ENCODE measurements at places on chromosomes 13 and 19.

- H3K36me3 ChIP-seq = no peaks in the 10 kb centered on the region
- no peak overlapping the region for H3K4me3 ChIP-seq
- no peak overlapping the region for H3K27ac ChIP-seq
- no peak for DNase-seq
- no peaks in the 10 kb centered on the region for H3K27me3 ChIP-seq
Observed at GRCh38 chr13:96728463-96728862, 265.8 kb downstream of the OXGR1 start.

DNA sequence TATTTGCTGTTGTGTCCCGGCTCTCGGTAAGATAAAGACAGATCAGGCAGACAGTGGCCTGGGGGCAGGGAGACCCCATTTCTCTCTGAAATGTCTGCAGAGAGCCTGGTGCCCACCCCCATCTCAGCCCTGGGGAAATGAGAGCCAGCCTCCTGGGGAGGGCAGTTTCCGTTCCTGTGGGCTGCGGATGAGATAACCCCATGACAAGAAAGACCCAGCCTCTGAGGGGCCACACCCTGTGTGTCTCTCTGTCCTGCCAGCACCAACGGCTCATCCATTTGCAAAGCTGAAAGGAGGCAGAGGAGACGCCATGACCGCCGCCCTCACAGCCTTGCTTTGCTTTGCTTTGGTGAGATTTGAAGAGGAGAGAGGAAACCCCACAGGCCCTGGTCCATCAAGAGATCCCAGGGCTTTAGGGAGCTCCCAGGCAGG is 28.1 kb upstream of the KIR3DL3 start:
- H3K27me3 ChIP-seq = peaks cover 39% of the 10 kb centered on the region
- H3K4me3 ChIP-seq = no peak overlapping the region
- no peak for DNase-seq
- peaks cover 4% of the 10 kb centered on the region for H3K4me1 ChIP-seq
- H3K27ac ChIP-seq = no peak overlapping the region
- no peaks in the 10 kb centered on the region for H3K36me3 ChIP-seq

GRCh38 chr13:36795463-36795862 is 23.6 kb upstream of the RFXAP start:
- H3K4me1 ChIP-seq = no peaks in the 10 kb centered on the region
- no peak overlapping the region for H3K4me3 ChIP-seq
- H3K36me3 ChIP-seq = no peaks in the 10 kb centered on the region
- no peak overlapping the region for H3K27ac ChIP-seq
- DNase-seq = no peak
- no peaks in the 10 kb centered on the region for H3K27me3 ChIP-seq

DNA sequence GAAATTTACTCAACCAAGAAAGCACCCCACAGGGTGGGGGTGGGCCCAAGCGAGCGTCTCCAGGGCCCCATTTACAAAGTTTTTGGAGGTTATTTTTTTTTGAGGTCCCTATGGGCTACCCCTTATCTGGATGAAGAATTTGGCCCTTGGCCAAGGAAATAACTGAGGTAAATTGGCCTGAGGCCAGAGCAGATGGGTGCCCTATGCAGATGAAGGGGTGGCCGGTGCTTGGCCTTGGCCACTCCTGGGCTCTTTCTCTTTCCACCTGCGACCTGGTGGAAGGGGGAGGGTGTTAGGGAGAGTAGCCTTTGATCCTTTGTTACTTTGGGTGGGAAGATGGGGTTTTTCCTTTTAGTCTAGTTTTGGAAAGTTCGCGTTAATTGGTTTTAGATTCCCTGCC is 15.5 kb downstream of the ZNF701 start:
- H3K4me3 ChIP-seq = no peak overlapping the region
- H3K27me3 ChIP-seq = no peaks in the 10 kb centered on the region
- no peak overlapping the region for H3K27ac ChIP-seq

GRCh38 chr13:54226876-54227275 is 1198.3 kb downstream of the OLFM4 start:
- H3K4me1 ChIP-seq = no peaks in the 10 kb centered on the region
- no peak overlapping the region for H3K4me3 ChIP-seq
- H3K36me3 ChIP-seq = no peaks in the 10 kb centered on the region
- H3K27me3 ChIP-seq = no peaks in the 10 kb centered on the region

GRCh38 chr19:46081928-46082727 is 41.3 kb upstream of the IGFL4 start:
- peaks cover 36% of the 10 kb centered on the region for H3K27me3 ChIP-seq
- H3K36me3 ChIP-seq = no peaks in the 10 kb centered on the region
- no peak overlapping the region for H3K4me3 ChIP-seq

- H3K4me3 ChIP-seq = no peak overlapping the region
- H3K27ac ChIP-seq = no peak overlapping the region
- H3K36me3 ChIP-seq = no peaks in the 10 kb centered on the region
- no peak for DNase-seq
- peaks cover 20% of the 10 kb centered on the region for H3K4me1 ChIP-seq
- H3K27me3 ChIP-seq = peaks cover 39% of the 10 kb centered on the region
Observed at GRCh38 chr13:33015791-33016323, 366 bp upstream of the KL start.

DNA sequence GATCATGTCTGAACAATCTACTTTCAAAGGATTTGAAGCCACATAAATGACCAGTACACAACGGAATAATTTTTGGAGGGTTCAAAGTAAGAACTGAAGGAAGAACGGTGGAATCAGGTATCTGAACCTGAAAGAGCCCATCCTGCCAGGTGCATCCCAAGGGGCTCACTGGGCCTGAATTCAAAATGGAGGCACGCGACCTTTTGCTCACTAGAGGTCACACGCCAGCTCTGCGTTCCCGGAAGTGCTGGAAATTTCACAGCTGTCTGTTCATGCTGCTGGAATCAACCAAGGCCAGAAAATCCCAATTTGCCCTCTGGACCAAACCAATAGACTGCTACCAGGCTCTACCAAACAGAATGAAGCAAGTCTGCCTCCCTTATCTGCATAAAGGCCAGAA is 4.2 kb upstream of the RASA3 start:
- no peaks in the 10 kb centered on the region for H3K36me3 ChIP-seq
- H3K4me3 ChIP-seq = no peak overlapping the region

DNA sequence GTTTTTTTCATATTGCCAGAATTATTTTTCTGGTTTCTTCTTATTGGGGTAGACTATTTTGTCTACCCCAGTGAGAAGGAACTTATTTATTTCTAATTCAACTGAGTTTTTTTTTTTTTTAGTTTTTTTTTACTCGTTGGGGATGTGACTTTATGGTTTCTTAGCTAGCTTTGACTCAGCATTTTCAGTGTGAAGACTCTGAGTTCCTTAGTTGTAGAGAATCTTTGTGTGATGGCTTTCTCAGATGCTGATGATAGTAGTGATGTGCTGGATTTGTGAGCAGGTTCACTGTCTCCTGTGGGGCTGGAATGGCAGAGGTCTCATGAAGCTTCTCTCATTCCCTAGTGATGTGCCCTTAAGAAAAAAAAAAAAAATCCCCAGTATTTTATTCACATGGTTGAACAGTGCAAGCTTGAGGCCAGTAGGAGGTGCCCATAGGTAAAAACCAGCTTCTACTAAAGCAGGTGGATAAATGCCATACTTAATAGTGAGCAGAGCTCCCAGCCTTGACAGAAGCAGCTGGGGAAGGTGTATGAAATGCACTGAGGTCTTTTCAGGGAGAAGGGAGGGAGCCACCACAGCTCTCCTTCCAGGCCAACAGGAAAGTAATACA is 106.2 kb upstream of the KLF5 start:
- DNase-seq = no peak
- H3K27ac ChIP-seq = no peak overlapping the region

DNA sequence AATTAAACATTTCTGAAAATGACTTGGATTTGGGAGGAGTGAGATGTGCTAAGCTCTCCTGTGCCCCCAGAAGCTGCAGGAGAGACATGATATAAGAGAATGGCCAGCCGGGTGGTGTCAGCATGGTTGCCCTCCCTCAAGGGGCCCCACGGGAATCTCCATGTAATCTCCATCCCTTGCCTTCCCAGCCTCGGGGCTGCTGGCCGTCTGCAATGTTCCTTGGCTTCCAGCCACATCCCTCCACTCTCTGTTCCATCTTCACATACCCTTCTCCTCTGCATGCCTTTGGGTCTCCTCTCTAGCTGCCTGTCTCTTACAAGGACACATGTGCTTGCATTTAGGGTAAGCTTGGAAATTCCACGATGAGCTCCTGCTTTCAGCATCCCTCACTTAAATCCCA is 172.0 kb downstream of the TSHZ3 start:
- H3K27ac ChIP-seq = no peak overlapping the region
- H3K4me1 ChIP-seq = no peaks in the 10 kb centered on the region
- no peak for DNase-seq

DNA sequence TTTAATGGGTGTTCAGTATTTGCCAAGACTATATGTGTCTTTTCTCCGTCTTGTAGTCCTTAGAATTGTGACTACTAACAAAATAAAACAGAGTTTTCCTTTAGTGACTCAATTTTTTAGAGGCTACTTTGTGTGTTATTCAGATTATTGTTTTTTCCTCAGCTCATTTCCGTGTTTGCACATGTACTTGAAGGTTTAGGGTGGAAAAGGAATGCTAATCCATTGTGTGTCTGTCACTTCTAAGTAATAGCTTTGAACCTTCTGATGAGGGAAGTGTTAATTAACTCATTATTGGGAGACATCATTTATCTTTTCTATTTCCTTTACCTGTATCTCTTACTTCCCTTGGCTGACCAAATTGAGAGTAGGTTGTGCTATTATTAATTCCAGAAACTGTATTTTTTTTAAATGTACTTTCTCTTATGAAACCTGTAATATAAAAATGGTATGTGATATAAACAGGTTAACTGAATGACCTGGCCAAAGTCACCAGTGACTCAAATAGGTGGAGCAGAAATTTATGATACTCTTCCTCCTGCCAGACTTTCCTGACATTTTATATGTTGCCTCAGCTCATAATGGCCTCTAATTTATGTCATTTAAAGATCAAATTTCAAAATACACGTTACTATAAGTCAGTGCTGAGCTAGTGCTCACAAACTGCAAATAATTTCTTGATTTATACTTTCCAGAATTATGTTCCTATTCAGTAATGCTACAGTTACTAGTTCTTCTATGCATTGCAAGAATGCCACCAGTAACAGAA is 88.8 kb downstream of the LMO7 start:
- no peak for DNase-seq
- H3K27ac ChIP-seq = no peak overlapping the region
- no peak overlapping the region for H3K4me3 ChIP-seq

DNA sequence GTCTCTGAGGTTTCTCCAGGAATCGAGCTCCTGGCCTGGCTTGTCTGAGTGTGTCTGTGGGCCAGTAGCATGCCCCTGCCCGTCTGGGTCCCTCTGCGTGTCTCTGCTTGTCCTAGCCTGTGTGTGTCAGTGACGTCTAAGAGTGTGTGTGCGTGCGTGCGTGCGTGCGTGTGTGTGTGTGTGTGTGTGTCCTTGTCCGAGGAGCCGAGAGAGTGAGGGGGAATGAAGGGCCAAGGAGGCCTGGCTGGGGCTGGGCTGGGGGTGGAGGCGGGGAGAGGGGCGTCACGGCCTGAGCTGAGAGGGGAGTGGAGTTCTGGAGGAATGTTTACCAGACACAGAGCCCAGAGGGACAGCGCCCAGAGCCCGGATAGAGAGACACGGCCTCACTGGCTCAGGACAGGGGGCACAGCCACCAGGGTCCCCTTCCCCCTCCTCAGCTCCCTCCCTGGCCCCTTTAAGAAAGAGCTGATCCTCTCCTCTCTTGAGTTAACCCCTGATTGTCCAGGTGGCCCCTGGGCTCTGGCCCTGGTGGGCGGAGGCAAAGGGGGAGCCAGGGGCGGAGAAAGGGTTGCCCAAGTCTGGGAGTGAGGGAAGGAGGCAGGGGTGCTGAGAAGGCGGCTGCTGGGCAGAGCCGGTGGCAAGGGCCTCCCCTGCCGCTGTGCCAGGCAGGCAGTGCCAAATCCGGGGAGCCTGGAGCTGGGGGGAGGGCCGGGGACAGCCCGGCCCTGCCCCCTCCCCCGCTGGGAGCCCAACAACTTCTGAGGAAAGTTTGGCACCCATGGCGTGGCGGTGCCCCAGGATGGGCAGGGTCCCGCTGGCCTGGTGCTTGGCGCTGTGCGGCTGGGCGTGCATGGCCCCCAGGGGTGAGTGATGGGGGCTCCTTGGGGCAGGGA is at the start of gene AXL:
Gene AXL (plus strand): TSS at position 609 of the 893 bp plus-strand sequence. CDS start 170 bp downstream, at position 779.
- H3K27ac ChIP-seq = no peak within 1 kb of the TSS
- no peak for DNase-seq
- H3K4me3 ChIP-seq = no peak within 1 kb of the TSS
- peaks cover 4% of the 10 kb centered on the region for H3K27me3 ChIP-seq
- no peaks in the 10 kb centered on the region for H3K36me3 ChIP-seq

GRCh38 chr13:43301346-43301969 is 278.1 kb downstream of the DNAJC15 start:
- H3K4me3 ChIP-seq = no peak overlapping the region
- no peak for DNase-seq
- peaks cover 3% of the 10 kb centered on the region for H3K27me3 ChIP-seq
- no peaks in the 10 kb centered on the region for H3K36me3 ChIP-seq

DNA sequence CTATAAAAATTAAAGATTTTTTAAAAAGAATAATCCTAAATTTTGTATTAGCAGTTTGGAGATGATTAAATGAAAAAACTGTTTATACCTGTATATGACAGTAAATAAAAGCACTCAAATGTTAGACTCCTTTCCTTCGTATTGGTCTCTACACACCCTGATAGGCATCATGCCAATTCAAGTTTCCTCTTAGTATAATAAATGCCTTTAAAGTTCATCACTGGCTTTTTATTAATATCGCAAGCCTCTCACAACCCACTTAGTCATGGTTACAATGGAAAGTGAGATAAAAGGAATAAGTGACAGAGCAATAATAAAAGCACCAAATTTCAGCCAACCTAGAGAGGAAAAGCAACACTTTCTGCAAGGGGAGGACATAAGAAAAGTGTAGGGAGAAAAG is 102.2 kb downstream of the PIBF1 start:
- no peaks in the 10 kb centered on the region for H3K27me3 ChIP-seq
- H3K27ac ChIP-seq = no peak overlapping the region
- DNase-seq = no peak

Measured in T-cell (primary cell).